ENCODE measurements at places on chromosomes 2 and 18.

DNA sequence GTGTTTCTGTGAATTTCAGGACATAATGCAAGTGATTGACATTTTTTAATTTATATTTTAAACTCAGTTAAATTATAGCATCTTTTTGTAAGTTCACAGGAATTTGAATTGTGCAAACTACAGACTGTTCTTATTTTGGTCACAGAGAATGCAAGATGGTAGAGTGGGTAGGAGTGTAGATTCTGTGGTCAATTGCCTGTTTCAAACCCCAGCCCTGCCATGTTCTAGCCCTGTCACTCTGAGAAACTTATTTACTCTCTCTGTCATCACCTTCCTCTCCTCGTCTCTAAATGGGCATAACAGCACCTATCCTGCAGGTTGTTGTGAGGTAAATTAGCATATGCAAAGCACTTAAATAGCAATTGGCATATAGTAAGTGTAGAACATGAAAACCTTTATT lies 879.8 kb downstream of the CPS1 start:
- DNase-seq, result no peak

DNA sequence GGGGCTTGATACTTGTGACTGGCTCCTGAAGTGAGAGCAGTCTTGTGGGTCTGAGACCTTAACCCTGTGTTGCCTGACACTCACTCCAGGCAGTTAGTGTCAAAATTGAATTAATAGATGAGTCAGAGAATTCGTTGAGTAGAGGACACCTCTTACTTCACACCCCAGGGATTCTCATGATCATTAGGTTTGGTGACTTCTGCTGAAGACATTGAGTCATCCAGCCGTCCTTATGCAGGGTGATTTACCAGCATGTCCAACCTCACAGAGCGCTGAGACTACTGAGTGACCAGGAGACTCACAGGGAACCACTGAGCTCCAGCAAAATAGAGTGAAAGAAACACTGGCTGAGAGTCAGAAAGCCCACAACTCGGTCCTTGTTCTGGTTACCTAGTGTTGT lies 36.0 kb upstream of the EVA1A start:
- DNase-seq, result no peak

GRCh38 chr2:55000341-55000740 lies 49.9 kb downstream of the RTN4 start:
- no peak for DNase-seq

- no peak for DNase-seq
These were observed 136.5 kb downstream of the TDRD15 start for GRCh38 chr2:21260311-21260710.

DNA sequence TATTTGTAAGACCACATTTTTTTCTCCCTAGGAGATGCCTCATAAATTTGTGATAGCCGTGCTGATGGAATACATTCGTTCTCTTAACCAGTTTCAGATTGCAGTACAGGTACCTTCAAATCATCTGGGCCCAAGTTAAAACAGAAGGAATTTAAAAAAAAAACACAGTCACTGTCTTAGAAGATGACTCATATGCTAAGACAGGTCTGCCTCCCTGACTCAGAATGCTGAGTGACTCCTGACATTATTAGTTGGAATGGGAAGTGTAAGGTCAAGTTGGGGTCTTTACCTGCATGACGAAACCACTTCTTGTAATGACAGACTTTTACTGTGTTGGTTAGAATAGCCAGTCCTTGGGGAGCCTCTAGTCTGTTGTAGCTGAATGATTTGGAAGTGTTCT lies 26.3 kb downstream of the RMC1 start:
- no peak for DNase-seq

GRCh38 chr2:156826341-156826933 lies 390.3 kb downstream of the GPD2 start:
- DNase-seq, result peak; percentile 95

DNA sequence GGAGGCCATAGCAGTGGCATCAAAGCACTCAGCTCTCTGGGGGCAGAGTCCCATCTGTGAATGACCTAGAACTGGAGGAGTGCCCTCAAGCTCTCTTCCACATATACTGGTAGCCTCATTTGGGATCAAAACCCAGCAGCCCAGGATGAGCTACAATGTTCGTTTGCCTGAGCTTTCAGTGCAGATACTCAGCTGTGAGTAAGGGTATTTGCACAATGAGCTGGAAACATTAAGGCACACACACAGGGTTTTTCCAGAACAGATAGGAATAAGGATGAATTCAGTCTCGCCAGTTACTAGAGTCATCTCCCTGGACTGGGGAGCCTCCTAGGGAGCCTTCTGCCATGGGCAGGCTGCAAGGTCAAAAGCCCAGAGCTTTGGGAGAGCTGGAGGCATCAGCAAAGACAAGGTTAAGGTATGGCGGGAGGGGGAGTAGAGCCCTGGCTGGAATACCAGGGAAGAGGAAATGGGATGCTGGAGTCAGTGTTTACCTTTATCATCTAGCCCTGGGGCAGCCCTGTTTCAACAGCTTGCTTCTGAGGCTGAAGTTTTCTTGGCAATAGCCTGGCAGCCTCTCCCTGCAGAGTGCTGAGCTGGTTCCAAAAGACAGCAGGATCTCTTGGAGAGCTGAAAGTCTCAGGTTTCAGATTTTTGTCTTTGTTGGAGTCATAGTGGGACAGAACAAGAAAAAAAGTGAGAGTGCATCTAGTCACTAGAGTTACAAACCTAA lies 187.7 kb downstream of the LOXHD1 start:
- peak; percentile 30 for DNase-seq

- DNase-seq, result no peak
These were observed 23.5 kb downstream of the ELP2 start for GRCh38 chr18:36153203-36153602.

- no peak for DNase-seq
These were observed 121.2 kb upstream of the LINC00305 start for GRCh38 chr18:64270121-64270520.

DNA sequence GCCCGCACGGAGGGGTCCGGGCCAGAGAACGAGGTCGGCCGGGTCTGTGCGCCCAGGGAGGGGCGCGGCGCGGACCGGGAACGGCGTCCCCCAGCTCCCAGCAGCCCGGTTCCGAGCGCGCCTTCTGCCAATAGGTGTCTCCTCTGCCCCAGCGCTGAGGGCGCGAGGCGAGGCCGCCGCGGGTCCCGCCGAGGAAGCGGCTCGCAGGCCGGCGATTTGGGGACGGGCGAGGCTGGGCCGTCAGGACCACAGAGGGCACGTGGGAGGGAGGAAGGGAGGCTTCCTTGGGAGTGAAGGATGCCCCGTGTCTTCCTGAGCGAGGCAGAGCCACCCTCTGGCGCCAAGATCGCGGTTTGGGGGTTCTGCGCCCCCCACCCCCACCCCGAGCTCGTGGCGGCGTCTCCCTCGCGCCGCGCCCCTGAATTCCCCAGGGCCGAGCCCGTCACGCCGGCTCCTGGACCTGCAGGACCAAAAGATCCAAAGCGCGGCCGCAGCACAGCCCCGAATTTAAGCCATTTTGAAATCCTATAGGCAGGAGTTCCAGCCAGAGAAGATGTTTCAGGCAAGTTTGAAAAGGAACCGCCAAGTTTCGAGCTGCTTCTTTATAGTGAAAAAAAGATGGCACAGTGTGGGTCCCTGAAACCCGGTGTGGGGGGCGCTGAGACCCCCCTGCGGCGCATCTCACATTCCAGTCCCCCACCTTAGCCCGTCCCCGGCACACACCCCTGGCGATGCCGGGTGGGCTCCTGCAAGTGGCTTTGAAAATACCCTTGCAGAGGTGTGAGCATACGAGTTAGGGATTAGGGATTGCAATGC lies 909 bp downstream of the NFATC1 start:
- DNase-seq, result peak; percentile 74

- DNase-seq, result peak; percentile 7
These were observed 4.5 kb upstream of the BCL2L11 start for GRCh38 chr2:111116011-111116746.

- DNase-seq, result no peak
These were observed 8.1 kb upstream of the MTX2 start for GRCh38 chr2:176261136-176261535.

- DNase-seq, result no peak
These were observed 257.3 kb downstream of the STK39 start for GRCh38 chr2:167990062-167990461.

GRCh38 chr2:22253171-22253570 lies 1129.4 kb downstream of the TDRD15 start:
- DNase-seq, result no peak

DNA sequence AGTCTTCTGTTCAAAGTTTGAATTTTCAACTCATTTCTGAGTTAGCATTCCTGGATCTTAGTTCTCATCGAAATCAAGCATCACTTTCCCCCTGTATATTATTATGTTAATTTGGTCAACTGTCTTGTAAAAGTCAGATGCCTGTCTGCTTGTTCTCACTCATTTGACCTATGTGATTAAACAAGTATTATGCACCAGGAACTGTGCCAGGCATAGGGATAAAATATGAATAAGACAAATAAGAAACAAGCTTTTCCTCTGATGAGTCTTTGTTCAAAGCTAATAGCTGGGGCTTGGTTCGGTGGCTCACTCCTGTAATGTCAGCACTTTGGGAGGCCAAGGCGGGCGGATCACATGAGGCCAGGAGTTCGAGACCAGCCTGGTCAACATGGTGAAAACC lies 19.7 kb upstream of the EMILIN2 start:
- DNase-seq, result no peak

DNA sequence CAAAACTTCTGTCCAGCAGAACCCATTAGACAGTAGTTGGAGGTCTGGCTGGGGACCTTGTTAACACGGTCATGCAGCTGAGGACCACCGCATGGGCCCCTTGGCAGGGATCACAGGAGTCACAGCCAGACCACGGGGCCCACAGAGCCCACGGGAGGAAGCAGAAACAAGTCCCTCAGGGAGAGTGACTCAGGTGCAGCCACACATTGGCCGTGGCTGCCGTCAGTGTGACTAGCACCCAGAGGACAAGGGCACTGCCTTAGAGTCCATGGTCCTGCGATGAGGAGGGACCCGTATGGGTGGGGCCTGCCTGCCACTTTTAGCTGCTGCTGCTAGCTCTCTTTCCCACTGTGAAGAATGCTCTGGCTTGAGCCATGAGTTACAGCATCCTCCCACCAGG lies 5.9 kb upstream of the RFX8 start:
- no peak for DNase-seq

DNA sequence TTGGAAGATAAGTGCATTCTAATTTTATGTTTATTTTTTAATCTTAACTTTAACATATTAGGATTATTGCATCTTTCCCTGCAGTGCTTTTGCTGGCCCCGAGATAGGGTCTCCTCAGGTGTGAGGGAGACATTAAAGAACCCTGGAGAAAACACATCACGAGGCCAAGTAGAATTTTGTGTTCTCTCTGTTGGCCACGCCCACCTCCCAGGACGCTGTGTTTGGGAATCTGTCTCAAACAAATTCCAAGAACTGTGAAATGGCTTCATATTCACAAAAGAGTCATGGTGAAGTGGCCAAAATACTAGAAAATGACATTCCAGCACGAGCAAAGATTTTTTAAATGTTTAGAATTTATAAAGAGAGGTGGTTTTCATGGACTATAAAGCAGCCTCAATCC lies 27.3 kb downstream of the RNF144A start:
- no peak for DNase-seq

Measured in muscle of leg (tissue), 16 donors.